RWPE2 (cell line): ENCODE measurements at places on chromosomes 2 and 18.

DNA sequence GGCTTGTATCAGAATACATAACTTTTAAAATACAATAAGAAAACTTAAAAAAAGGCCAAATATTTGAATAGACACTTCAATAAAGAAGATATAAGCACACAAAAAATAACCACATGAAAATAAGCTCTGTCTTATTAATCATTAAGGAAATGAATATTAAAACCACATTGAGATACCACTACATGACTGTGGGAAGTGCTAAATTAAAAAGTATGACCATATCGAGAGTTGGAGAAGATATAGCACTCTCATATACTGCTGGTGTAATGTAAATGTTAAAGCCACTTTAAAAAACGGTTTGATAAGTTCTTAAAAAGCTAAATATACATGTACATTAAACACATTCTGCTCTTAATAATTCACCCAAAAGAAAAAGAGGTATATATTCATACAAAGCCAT lies 104.6 kb upstream of the TRIB2 start:
- no peak for DNase-seq

GRCh38 chr2:128691526-128691925 lies 372.9 kb upstream of the HS6ST1 start:
- DNase-seq = no peak

- DNase-seq = no peak
Observed at GRCh38 chr2:181904022-181904632, 12.6 kb downstream of the ITPRID2 start.

DNA sequence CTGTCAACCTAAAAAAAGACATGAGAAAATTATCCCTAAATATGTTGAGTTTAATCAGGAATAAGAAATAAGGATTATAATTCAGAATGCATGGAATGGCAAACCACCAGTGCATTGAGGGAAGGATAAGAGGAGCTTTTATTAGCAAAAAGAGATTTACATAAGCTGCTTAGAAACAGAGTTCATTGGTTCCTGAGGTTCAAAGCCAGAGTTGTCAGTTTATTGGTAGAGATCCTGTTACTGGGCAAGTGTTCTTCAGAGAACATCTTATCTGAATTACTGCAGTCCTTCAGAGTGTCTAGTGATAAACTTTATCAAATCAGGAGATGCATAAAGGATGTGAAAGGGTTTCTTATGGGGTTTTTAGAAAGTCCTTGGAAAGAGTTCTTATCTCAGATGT lies 76.0 kb upstream of the MEX3C start:
- DNase-seq = no peak

DNA sequence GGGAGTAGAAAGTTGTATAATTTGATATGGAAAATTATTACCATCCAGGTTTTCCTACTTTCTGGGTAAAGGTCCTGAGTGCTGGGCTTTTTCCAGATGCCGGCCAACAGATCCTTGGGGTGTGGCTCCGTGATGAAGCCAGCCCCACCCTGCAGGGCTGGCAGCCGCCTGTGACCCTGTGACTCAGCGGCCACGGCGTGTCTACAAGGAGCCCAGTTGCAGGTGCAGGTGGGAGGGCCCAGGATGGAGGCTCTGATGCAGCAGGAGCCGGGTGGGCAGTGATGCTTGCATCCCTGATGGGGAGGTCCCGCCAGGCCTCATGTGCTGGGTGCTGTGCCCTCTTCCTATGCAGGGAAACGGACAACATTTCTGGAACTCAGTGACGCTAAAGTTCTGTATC lies 96.0 kb upstream of the ALKAL2 start:
- DNase-seq = no peak

DNA sequence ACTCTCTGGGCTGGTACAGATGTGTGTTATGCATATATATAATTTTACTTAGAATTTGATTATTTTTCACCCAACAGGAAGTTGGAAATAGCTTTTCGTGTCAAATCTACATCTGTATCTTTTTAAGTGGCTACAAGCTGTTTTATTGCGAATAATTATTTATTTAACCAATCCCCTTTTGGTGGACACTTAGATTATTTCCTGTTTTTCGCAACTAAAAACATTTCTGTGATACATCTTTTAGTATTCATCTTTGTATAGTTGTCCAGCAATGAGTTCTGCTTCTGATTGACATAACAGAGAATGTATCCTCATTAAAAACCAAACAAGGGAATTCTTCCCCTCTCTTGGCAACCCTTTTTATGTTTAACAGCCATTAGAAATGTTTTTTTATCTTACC lies 16.6 kb downstream of the SEC11C start:
- DNase-seq = no peak

GRCh38 chr2:10844097-10844496 lies 31.5 kb upstream of the PDIA6 start:
- DNase-seq = peak; percentile 78

GRCh38 chr2:164899121-164899520 lies 56.2 kb downstream of the SLC38A11 start:
- DNase-seq = no peak

DNA sequence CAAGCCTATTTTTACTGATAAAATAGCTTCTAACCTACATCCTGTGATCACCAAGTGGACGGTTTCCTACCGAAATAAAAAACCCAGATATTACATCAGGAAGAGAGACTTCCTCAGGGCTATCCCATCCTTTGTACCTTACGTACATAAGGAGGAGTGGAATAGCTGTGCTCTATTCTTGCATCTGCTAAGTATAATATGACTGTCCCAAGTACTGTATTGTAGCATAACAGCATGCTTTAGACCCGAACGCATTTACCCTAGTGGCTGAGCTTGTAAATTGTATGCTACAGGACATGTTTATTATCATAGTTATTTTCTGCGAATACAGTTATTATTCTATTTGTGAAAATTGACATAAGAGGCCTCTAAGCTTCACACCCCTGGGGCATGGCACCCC lies 302.4 kb downstream of the CLIP4 start:
- DNase-seq = no peak
